ENCODE measurements at places on chromosomes 13 and 19.

DNA sequence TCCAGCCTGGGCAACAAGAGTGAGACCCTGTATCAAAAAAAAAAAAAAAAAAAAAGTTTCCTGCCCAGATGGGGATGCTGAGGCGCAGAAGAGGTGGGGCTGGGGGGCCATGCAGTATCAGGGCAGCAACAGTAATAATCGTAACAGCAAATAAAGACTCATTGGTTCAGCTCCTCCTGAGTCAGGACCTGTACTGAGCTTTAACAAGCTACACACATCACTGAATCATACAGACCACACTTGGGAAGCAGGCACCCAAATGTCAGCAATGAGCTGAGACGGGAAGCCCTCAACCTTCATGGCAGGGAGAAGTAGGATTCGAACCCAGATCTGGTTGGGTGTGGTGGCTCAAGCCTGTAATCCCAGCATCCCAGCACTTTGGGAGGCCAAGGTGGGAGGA lies 10.6 kb upstream of the DPF1 start:
- no peak for DNase-seq

DNA sequence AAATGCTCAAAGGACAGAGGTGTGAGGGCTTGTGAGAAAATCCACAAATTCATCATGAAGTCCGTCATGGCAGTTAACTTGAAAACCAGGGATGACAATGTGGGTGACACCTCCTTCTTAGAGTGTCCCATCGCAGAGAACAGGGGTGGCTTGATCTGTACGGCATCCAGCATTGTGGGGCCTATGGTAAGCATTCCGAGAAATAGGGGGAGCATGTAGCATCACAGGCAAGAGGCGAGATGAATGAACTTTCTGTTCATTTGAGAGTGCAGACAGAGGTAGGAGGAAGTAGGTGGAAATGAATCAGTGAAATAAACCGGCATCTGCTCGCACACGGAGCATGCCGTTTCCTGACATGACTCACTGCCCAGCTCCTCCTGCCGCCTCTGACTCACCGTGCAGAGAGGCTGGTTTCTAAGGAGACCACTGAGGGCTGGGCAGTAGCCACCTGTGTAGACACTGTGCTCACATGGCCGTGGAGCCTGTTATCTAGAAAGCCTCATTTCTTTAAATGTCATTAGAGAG lies 339.0 kb downstream of the RFC3 start:
- DNase-seq, result no peak

DNA sequence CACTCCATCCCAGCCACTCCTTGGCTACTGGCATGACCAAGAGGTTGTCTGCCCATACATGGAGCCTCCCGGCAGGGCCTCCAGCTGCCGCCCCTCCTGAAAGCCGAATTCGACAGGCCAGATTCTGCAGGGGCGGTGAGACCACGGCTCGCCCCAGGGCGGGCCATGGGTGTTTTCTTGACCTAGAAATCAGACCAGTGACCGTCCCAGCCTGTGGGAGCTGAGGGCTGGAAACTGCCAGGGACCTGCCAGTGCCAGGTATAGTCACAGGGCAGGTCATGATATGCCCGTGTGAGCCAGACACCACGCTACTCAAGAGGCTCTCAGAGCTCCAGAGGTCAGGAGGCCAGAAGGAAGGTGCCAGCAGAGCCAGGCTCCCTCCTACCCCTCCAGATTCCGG lies 16.8 kb downstream of the DAPK3 start:
- no peak for DNase-seq

DNA sequence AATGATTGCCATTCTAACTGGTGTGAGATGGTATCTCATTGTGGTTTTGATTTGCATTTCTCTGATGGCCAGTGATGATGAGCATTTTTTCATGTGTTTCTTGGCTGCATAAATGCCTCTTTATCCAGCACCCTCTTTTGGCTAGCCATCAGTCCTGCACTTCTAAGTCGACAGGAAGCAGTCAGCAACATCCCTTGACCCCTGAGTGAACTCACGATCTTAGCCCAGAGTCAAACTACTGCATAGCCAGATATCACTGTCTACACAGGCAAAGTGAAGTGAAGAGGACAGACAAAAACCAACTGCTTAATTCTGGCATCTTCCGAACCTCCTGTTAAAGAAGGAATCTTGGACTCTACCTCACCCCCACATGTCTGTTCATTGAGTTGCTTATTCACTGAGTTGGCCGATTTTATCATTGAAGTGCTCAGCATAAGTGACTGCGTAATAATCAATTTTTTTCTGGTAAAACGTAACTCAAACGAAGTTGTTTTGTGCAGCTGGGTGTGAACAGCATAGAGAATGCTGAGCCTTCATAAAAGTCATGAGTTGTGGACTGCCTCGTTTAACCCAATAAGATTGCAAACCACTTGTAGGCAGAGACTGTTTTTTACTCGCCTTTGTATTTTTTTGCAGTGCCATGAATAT lies 304.2 kb downstream of the COG6 start:
- no peak for DNase-seq

GRCh38 chr19:648904-649801 lies 9.5 kb downstream of the FGF22 start:
- no peak for DNase-seq

- DNase-seq, result no peak
Measured at GRCh38 chr13:109021558-109021957, 392.1 kb downstream of the MYO16 start.

GRCh38 chr19:21483589-21484170 lies 21.7 kb upstream of the ZNF429 start:
- peak; percentile 45 for DNase-seq

DNA sequence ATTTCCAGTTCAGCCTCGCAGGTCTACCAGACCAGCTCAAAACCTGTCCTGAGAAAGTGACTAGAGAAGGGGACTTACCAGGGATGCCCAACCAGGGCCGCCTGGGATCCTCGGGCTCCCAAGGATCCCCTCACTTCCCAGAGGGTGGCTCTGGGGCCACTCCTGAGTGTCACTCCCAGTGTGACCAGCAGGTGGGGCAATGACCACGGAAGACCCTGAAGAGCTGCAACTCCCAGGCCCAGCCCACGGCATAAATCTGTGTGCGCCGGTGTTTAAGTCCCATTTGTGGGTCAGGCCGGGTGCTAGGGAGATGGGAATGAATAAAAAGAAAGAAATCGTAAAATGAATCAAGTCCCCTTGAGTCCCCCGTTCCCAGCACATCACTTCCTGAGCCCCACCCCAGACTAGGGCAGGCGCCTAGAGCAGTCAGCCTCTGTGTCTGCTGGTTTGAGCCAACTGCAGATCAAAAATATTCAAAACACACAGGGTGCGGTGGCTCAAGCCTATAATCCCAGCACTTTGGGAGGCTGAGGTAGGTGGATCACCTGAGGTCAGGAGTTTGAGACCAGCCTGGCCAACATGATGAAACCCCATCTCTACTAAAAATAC lies 10.7 kb downstream of the PTGIR start:
- DNase-seq, result peak; percentile 81

DNA sequence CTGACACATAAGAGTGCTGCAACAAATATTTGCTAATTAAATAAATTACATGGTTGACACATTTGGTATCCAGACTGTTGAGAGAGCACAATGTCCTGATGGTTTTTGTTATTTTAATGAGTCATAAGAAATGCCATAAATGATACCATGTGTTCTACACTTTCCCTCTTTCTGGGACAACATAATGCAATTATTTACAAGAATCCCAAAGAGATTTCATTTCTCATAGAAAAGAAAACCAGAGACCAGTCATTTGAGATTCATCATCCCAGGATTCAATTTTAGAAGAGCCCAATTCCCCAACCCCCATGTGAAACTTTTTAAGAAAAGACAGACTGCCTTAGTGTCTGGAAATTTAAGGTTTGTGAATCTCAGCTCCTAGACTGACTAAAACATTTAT lies 399.6 kb downstream of the DCT start:
- no peak for DNase-seq

- DNase-seq, result no peak
Measured at GRCh38 chr19:45276284-45276687, 25.2 kb downstream of the MARK4 start.

DNA sequence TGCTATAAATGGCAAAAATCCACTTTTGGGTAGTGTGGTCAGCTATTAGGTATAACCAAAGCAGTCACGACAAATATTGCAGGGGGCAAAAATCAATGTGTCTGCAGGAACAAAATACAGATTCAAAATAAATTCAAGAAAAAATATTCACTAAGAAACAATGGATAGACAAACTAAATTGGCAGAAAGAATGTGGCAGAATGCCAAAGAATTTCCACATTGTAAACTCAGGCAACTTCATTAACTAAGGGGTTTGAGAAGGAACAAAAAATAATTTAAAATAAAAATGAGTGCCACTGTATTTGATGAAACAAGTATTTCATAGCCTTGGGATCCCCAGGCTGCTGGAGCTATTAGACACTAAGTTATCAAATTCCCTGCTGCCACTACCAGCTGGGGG lies 193.1 kb downstream of the VWA8 start:
- DNase-seq, result no peak

- no peak for DNase-seq
Measured at GRCh38 chr13:74778946-74779345, 644.7 kb upstream of the KLF12 start.

- no peak for DNase-seq
Measured at GRCh38 chr13:20993661-20994440, 67.5 kb downstream of the LATS2 start.

DNA sequence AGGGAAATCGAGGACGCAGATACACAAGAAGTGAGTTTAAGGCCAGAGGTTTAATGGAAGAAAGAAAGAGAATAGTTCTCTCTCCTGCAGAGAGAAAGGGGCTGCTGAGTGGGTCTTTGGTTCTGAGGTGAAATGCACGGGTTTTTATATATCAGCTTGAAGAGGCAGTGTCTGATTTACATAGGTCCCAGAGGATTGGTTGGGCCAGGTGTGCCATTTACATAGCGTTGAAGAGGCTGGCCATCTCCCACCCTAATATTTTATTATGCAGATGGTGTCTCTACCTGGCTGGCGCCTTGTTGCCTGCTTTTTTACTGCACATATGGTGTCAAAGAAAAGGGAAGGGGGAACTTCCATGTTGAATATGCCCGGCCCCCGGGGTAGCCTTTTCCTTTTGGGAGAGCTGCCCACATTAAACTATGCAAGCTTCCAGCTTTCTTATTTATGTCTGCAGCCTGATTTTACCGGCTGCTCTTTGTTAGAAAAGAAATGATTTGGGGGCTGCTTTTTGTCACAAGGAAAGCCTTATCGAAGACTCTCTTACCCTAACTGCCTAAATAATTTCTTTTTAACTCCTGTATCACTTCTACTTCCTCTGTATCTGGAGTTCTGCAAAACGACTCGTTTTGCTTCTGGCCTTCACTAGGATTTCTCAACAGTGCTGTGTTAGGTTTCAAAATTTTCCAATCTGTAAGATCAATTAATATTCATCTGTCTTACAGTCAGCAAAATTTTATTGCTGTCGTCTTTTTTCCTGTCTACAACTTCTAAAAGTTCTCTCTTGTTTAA lies 268.5 kb downstream of the B3GLCT start:
- DNase-seq, result no peak

DNA sequence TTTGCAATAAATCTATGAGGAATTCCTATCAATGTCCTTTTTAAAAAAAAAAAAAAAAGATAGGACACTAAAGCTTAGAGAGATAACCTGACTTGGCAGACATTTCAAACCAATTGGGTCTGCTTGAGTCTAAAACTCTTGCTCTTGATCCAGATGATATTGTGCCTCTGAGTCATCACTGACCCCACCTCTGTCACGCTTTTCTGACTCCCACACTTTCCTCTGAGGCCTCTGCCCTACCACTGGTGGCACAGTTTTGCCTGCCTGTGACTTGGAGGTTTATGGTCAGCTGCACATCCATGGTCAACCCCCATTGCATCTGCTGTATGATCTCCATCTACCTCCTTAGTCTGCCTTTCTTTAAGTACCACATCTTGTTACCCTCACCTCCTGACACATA lies 328.7 kb downstream of the SPRY2 start:
- DNase-seq, result no peak

- DNase-seq, result no peak
Measured at GRCh38 chr13:47747901-47748300, 253.2 kb downstream of the SUCLA2 start.

GRCh38 chr19:4596033-4596904 lies 36.8 kb upstream of the SEMA6B start:
- no peak for DNase-seq

- DNase-seq, result no peak
Measured at GRCh38 chr13:52903320-52903719, 54.9 kb upstream of the PCDH8 start.

GRCh38 chr13:92768602-92769001 lies 458.0 kb upstream of the GPC6 start:
- DNase-seq, result no peak

DNA sequence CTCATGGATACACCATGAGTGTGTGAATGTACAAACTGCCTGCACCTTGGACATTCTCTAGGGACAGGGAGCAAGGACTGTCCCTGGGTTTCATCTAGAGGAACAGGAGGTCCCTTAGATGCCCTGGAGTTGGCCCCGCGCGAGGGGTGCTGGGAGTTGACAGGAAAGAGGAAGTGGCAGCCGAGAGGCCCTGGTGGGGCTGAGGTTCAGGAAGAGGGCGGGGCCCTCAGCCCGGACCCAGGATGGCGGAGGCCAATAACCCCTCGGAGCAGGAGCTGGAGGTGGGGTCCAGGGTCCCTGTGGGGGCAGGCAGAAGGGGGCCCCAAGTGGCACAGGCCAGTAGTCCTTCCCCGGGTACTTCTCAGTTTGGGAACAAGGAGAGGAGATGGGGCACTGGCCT lies 6.9 kb downstream of the PKN1 start:
- peak; percentile 70 for DNase-seq

DNA sequence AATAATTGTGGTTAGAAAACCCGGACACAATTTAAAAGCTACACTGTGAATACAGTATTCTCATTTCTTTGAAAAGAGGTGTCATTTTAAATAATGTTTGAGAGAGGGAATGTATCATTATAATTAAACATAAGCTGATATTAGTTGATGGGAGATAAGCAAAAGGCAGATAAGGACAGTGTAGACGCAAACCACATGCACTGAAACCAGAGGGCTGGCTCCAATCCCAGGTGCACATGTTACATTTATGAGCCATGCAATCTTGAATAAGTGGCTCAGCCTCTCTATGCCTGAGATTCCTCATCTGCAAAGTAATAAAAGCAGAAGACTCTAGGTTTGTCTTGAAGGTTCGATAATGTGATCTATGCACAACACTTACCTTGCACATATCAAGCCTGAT lies 238.7 kb downstream of the EFNB2 start:
- no peak for DNase-seq

- DNase-seq, result no peak
Measured at GRCh38 chr19:46407856-46408663, 5.3 kb downstream of the CCDC8 start.

DNA sequence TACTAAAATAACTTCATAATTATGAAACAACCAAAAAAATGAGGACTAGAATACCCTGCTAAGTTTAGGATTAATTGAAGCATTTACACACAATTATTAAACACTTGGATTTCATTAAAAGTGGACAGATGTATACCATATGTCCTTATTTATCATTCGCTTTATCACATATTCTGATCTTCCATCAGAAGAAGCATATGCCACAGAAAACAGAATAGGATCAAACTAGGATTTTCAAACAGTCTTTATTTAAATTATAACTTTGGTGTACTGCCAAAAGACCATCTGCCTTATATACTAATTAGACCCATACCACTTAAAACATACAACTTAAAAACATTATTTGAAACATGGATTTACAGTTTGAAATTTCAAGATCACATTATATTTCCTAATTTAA lies 727.1 kb upstream of the KLHL1 start:
- DNase-seq, result no peak

GRCh38 chr13:54029226-54029625 lies 1000.6 kb downstream of the OLFM4 start:
- no peak for DNase-seq
